ENCODE measurements at places on chromosomes 5 and 9. TPM values are rescaled to one million over a fixed set of nuclear protein-coding genes. Genes with fewer than 3 reads are reported as not detected.

Gene ORM2
- total RNA-seq, result not detected

Gene LYSMD3
- total RNA-seq, result 12.1 TPM

Gene DBH
- total RNA-seq, result not detected

Gene PCDHB15
- 0.10 TPM for total RNA-seq

Gene WDR38
- not detected for total RNA-seq

Gene ZNG1F
- total RNA-seq, result 10.8 TPM

Gene SURF6
- 36.1 TPM for total RNA-seq

DNA sequence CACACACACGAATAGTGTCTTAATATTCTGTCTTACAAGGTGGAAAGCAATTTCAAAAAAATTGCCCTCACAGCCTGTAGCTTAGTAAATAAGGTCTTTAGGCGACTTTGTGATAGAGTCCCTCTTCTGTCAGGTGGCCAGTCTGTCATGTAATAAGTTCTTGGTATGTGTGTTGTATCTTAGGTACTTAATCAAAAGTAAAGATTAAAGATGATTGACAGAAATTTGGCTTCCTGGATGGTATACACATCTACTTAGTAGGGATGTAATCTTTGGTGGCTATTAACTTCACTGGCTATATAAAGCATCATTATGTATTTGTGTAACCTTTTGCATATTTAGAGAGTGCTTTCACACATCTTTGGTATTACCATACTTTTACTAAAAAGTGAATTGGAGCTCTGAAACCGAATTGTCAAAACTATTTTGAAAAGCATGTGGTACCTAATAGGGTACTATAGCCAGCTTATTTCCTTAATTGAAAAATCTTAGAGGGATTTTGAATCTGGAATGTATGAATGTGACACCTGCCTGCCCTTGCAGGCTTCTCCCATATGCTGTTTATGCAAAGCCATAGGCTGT is 3.4 kb downstream of the G3BP1 start:
- DNase-seq, result no peak

DNA sequence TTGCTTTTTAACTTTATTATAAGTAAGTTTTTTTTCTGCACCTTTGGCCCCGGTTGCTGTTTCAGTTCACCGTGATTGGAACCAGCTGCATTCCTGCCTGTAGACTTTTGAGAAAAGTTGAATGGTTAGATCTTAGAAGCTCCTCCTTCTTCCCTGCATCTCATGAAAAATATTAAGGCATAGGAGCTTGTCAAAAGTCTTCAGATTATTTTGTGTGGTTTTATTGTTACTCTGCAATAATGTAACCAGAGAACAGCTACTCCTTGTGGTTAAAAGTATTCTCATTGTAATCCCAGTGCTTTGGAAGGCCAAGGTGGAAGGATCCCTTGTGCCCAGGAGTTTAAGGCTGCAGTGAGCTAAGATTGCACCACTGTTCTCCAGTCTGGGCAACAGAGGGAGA is 3.3 kb upstream of the SLC2A8 start:
- no peak for DNase-seq

GRCh38 chr5:574906-575305 is 37.2 kb upstream of the CEP72 start:
- no peak for DNase-seq

- DNase-seq, result peak; percentile 100
These were observed 36.1 kb downstream of the DAP start for GRCh38 chr5:10724781-10725507.

DNA sequence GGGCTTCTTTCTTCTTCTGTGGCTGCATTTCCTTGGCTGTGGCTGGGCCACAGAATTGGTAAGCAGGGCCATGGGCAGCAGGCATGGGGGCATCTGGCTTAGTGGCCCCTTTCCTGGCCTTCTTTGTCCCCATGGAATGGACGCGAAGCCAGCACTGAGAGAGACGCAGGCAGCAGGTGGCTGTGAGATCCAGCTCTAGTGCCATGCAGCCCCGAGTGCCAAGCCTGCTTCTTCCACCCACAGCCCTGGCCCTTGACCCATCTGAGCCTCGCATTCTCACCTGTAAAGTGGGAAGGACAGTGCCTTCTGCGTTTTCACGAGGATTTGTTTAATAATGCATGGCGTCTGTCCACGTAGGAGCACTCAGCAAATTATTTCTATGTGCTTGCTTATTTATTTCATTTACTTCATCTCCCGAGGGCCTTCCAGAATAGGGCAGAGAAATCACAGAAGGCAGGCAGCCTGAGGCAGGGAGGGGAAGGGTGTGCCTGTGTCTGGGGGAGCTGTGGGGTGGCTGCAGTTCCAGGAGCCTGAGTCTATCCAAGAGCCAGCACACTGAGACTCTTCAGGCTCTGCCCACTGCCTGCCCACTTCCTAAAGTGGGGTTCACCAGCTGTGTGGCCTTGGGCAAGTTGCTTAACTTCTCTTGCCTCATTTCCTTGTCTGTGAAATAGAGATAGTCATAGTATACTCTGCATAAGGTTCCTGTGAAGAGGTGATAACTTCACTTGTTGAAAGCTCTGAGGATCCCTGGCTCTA is 55.2 kb downstream of the NTNG2 start:
- no peak for DNase-seq

DNA sequence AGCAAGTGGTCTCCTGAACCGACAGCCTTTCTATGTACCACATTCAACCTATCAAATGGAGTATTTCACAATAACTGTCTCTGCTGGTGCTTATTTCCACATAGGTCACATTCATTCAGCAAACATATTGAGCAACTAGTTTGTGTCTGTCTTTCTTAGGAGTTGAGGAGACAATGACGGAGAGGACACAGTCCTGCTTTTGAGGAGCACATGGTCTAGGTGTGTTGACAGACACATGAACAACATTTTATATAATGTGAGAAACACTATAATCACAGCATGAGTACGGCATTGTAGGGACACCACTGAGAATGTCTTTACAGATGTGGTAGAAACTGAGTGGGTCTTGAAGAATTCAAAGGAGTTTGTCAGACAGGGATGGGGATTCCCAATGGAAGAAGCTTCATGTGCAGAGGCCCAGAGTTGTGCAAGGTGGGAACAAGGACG is 28.5 kb downstream of the NFIL3 start:
- DNase-seq, result peak; percentile 36

GRCh38 chr9:33264003-33264472 is 470 bp downstream of the BAG1 start:
- peak; percentile 11 for DNase-seq

GRCh38 chr9:19464061-19464763 is 55.4 kb downstream of the ACER2 start:
- no peak for DNase-seq

DNA sequence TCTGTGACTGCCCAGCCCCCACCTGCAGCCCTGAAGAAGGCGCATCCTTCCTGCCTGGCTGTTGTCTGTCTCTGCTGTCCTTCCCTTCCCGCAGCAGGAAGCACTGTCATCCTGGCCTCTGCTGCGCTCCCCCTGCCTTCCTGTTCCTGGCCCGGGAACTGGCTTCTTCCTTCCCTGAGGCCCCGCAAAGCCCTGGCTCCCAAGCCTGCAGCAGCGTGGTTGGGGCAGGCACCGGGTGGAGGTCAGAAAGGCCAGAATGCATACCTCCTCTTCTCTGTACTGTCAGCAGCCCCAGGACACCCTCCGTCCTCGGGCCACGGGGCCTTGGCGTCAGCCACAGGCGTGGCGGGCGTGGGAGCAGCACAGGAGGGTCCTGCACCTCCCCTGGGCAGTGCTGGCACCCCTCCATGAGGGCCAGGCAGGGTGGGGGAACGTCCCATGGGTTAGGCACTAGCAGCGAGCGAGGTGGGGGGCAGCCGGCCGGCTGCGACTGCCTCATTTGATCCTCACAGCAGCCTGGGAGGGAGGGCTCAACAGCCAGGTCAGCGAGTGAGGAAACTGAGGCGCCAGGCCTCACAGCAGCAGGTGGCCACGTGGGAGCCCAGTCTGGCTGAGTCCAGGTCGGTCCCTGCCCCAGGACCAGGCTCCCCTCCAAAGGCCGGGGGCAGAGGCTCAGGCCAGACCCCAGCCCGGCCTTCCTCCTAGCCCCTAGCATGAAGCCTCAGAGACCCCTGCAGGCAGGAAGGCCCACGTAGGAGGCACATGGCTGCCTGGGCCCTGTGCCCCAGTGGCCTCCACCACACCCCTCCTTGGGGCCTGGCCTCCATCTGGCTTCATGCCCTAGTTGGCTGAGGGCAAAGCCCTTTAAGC is 9.4 kb downstream of the FLT4 start:
- DNase-seq, result no peak

DNA sequence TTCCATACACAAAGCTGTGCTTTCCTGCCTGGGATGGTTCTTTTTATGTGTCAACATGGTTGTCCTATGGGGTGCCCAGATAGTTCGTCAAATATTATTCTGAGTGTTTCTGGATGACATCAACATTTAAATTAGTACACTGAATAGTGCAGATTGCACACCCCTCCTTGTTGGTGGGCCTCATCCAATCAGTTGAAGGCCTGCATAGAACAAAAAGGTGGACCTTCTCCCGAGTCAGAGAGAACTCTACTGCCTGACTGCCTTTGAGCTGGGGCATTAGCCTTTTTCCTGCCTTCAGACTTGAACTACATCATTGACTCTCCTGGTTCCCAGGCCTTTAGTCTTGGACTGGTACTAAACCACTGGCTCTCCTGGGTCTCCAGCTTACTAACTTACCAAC is 80.4 kb downstream of the SHB start:
- DNase-seq, result no peak

GRCh38 chr9:135468854-135469521 is 10.6 kb upstream of the PPP1R26 start:
- peak; percentile 89 for DNase-seq

GRCh38 chr5:163794993-163795392 is 289.6 kb downstream of the MAT2B start:
- no peak for DNase-seq

All from HT1080 (cell line).